ENCODE measurements at places on chromosomes 6 and 20.

- DNase-seq, result no peak
These were observed 11.4 kb downstream of the NUDT3 start for GRCh38 chr6:34381081-34381480.

- no peak for DNase-seq
These were observed 12.4 kb downstream of the MAP1LC3A start for GRCh38 chr20:34570859-34571306.

GRCh38 chr6:77461796-77462195 is 1.5 kb downstream of the HTR1B start:
- no peak for DNase-seq

GRCh38 chr6:156434049-156434794 is 343.0 kb upstream of the ARID1B start:
- no peak for DNase-seq

DNA sequence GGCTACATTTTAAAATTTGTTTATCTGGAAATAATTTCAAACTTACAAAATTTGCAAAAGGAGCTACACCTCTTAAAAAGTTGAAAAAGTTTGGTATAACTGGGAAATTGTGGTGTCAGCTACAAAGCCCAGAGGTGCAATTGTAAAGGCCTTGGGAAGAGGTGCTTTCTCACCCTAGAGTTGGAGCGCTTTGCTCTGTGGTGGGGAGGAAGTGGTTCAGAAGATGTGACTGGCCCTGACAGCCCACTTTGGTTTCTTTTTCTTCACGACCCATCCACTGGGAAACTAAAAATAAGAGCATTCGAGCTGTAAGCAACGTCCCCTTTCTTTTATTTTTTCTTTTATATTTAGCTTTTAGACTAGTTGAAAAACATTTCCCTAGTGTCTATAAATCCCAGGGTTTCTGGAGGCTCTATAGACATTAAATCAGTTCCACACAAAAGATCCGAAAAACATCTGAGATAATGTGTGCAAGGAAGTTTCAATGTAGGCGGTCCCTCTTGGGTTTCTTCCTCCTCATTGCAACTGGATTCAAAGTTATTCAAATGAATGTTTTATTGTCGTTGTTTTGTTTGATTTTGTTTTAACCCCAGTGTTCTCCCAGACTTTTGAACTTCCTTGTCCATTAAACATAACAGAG is 397.8 kb downstream of the KIF16B start:
- DNase-seq, result no peak

Measured in WERI-Rb-1 (cell line).